Smooth muscle cell of the coronary artery (primary cell): ENCODE measurements at places on chromosomes 3 and 15. TPM values are rescaled to one million over a fixed set of nuclear protein-coding genes. Genes with fewer than 3 reads are reported as not detected.

Gene ADAMTS17
- 4.9 TPM in 1 of 2 replicates, not detected in the other for total RNA-seq

Gene CPN2
- total RNA-seq: not detected in 2 replicates

Gene MLF1
- 7.1 and 8.6 TPM in 2 replicates for total RNA-seq

Gene SCAANT1
- not detected in 2 replicates for total RNA-seq

Gene TF
- total RNA-seq: under 0.01 and 0.30 TPM in 2 replicates

Gene SEMA7A
- 2.6 and 4.7 TPM in 2 replicates for total RNA-seq

Gene GPR171
- total RNA-seq: not detected in 2 replicates

Gene PIK3CB
- 3.0 and 8.0 TPM in 2 replicates for total RNA-seq

Gene RAP2B
- total RNA-seq: 19.0 and 38.8 TPM in 2 replicates

Gene OSTN
- 3.5 TPM in 1 of 2 replicates, not detected in the other for total RNA-seq

Gene MESP1
- 0.15 TPM in 1 of 2 replicates, not detected in the other for total RNA-seq

Gene MKRN3
- 0.90 and 1.4 TPM in 2 replicates for total RNA-seq
